ENCODE measurements at places on chromosomes 1 and 21.
A peak's percentile ranks its signal among the peaks of the same experiment; 100 is the strongest.

GRCh38 chr21:41120997-41121396 lies 47.0 kb upstream of the BACE2 start:
- no peak for DNase-seq

GRCh38 chr1:19313961-19314882 lies 2.1 kb downstream of the SLC66A1 start:
- DNase-seq, result no peak

DNA sequence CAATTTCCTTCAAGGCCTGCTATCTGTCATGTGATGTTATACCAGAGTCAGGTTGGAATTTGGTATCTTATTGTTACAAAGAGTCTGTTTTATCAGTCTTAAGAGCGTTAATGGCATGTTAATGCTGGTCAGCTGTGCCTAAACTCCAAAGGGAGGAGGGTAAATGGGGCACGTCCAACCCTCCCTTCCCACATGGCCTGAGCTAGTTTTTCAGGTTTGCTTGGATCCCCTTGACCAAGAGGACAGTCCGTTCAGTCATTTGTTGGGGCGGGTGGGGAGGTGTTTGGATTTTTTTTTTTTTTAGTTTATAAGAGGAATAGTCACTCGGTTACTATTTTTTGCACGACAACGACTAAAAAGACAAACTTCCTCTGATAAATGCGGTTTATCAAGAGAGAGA lies 63.8 kb upstream of the LYST start:
- no peak for DNase-seq

DNA sequence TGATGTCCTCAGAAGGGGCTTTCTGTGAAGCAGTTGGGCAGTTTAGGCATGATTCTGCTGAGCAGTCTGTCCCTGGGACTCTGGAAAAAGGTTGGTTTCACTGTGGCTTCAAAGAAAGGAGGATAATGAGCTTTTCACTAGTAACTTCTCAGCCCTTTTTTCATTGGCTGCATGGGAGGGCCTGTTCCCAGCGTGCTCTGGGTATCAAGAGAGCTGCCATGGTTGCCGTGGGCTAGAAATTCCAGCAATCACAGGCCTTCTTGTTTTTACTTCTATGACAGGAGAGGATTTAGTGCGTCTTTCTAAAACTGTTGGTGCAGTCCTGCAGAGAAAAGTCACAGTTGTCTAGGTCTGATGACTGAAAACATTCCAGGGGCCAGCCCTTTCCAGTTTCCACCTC lies 7.2 kb downstream of the SZRD1 start:
- no peak for DNase-seq

DNA sequence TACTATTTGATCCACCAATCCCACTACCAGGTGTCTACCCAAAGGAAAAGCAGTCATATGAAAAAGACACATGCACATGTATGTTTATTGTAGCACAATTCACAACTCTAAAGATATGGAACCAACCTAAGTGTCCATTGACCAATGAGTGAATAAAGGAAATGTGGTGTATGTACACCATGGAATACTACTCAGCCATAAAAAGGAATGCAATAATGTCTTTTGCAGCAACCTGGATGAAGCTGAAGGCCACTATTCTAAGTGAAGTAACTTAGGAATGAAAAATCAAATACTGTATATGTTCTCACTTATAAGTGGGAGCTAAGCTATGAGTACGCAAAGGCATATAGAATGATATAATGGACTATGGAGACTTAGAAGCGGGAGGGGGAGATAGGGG lies 12.6 kb downstream of the ADIPOR1 start:
- no peak for DNase-seq

DNA sequence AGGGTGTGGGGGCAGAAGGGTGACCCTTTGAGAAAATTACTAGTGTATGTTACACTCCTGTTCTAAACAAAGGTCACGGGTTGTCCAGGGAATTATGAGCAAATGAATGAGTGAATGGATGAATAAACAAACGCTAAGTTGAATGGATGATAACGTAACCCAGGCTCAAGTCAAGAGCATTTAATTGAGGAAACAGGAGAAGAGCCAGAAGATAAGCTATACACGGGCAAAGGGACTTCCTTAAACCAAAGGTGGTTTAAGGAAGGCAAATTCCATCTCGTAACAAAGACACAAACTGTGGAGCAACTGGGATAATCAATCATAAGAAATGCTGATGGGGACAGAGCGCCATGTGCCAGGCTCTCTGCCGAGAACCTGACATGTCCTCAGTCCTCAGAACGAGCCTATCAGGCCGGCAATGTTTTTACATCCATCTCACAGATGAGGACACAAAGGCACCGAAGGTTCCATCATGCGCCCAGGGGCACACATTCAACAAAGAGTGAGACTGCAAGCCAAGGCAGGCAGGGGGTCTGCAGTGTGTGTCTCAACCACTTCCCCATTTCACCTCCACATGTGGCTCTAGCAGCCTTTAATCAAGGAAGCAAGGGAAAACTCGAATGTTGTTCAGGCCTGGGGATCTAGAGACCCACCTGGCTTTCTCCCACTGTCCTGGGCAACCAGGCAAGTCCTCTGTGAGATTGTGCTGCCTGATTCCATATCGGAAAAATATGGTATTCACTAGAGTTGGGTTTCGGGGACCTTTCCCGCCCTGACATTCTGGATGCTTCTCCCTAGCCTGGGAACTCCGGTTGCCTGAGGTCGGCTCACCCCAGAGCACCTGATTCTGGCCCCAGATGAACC lies 126.8 kb upstream of the EDN2 start:
- DNase-seq, result no peak

GRCh38 chr1:231421546-231421970 lies 529 bp downstream of the EGLN1 start:
- DNase-seq, result peak; percentile 48

- no peak for DNase-seq
These were observed 71.9 kb downstream of the CASZ1 start for GRCh38 chr1:10724511-10724910.

GRCh38 chr1:232978091-232978634 lies 27.8 kb downstream of the NTPCR start:
- no peak for DNase-seq

DNA sequence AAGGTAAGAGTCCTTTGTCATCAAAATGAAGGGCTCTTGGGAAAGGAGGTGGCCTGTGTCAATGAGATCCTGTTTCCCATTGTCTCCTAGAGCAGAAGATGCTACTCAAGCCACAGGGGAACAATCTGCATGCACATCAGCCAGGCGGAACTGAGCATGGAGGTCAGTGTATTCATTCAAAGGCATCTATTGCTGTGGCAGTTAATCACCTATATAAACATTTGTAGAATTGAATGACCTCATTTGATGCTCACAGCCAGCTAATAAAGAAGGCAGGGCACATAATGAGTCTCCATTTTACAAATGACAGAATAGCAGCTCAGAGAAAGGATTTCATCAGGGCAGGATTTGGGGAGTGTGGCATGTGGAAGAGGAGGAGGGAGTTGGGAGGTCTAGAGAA lies 5.7 kb upstream of the FYB2 start:
- no peak for DNase-seq

DNA sequence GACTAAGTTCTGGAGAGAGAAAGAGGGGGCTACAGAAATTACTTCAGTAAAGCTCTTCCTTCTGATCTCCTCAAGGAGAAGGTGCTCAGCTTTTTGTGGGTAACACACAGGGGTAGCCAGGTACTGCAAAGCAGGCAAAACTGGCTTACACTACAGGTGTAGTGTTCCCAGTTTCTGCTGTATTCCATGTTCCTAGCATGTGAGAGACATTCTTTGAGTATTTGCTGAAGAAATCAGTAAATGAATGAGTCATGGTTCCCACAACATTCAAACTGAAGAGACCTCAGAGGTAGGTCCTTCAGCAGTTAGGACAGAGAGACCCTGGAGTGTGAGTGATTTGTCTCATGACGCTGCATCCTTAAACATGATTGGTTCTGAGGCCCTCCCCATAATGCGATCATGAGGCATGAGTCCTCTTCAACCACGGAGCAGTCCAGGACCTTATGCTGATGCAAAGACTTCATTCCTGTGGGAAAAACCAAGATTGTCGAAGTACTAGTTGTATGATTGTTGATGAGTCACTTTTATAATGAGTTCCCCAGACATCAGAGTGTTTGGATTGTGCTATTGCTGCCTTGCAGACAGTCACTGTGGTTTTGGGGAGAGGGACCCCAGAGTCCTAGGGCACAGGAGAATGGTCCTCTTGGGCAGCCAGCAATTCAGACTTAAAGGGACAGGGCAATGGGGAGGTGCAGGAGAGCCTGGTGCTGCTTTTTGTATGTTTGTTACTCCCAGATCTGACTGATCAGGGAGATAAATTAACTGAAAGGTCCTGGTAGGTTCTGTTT lies 2.7 kb upstream of the OR10J4 start:
- no peak for DNase-seq
